Nephron progenitor cell (in vitro differentiated cells): ENCODE measurements at places on chromosomes 4 and X.

GRCh38 chrX:3655181-3655580 is 58.3 kb downstream of the PRKX start:
- no peak overlapping the region for H3K27ac ChIP-seq
- H3K4me1 ChIP-seq = no peaks in the 10 kb centered on the region
- H3K27me3 ChIP-seq = no peaks in the 10 kb centered on the region
- DNase-seq = no peak
- H3K36me3 ChIP-seq = peaks cover 33% of the 10 kb centered on the region

DNA sequence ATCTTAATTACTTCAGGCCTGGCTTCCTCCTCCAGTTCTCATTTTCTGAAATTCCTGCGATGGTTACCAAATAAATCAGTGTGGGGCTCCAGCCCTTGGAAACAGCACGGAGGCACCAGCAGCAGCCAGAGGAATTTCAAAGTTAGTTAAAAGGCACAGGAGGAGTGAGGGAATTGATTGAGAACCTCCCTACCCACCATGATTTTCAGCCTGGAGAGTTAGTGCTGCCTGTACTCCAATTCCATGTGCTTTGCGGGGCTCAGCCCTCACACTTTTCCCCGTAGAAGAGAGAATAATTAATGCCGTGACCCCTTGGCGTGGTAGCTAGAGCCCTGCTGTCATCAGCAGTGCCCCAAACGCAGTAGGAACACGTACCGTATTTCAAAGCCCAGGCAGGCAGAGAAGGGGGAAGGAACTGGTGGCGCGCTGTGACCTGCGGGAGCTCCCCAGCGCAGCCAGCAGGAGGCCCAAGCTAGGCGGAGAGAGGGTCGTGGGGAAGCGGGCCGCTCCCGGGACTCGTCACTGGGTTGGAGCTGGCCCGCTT is 84.0 kb upstream of the IGFBP7 start:
- H3K27me3 ChIP-seq = peaks cover 13% of the 10 kb centered on the region
- H3K4me1 ChIP-seq = peaks cover 47% of the 10 kb centered on the region
- DNase-seq = peak; percentile 56

GRCh38 chr4:119135721-119136121 is at the start of gene MYOZ2:
Gene MYOZ2 (plus strand): TSS chr4:119135832. CDS start chr4:119136526, 694 bp downstream.
- H3K4me3 ChIP-seq = no peak within 1 kb of the TSS
- no peak within 1 kb of the TSS for H3K27ac ChIP-seq
- no peak for DNase-seq
- peaks cover 28% of the 10 kb centered on the region for H3K4me1 ChIP-seq
- H3K36me3 ChIP-seq = no peaks in the 10 kb centered on the region
- no peaks in the 10 kb centered on the region for H3K27me3 ChIP-seq

- H3K27me3 ChIP-seq = peaks cover 6% of the 10 kb centered on the region
- no peak overlapping the region for H3K27ac ChIP-seq
- H3K4me1 ChIP-seq = no peaks in the 10 kb centered on the region
Measured at GRCh38 chrX:7028246-7028645, 119.3 kb upstream of the STS start.

- DNase-seq = no peak
- H3K27me3 ChIP-seq = peaks cover 2% of the 10 kb centered on the region
- no peak overlapping the region for H3K27ac ChIP-seq
- peaks cover 20% of the 10 kb centered on the region for H3K4me1 ChIP-seq
Measured at GRCh38 chr4:40205259-40206198, 8.7 kb downstream of the RHOH start.

DNA sequence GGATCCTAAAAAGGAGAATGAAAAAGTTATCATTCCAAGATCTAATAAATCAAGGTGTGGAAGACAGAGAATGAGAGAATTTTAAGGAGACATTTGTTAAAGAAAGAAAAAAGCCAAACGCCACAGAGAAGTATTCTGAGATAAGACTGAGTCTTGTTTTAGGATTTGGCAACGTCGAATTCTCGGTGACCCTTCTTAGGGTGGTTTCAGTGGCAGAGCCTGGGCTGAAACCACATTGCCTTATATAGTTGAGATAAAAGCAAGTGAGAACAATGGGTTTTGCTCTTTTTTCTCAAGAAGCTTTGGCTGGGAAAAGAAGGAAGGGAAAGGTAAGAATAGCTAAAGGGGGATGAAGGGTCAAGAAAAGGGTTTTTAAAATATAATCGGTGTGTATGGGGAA is 209.4 kb downstream of the VEGFC start:
- no peaks in the 10 kb centered on the region for H3K27me3 ChIP-seq
- H3K27ac ChIP-seq = no peak overlapping the region
- no peaks in the 10 kb centered on the region for H3K36me3 ChIP-seq
- H3K4me3 ChIP-seq = no peak overlapping the region

DNA sequence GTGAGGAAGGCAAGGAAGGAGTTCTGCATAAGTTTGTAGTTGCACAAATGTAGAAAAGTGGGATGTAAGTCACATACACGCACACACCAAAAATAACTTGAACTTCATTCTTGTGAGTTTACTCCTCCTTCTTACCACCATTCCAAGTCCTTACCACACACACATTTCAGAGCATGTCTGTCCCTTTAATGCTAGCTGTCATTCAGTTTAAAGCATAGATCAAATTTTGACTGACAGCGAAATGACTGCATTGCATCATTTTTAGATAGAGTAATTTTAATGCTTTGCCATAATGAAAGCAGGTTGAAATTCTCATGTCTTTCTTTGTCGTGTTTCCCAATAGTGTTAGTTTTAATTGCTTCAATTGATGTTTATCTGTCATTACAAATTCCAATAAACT is 629.6 kb upstream of the HTR2C start:
- no peak overlapping the region for H3K4me3 ChIP-seq
- H3K27me3 ChIP-seq = no peaks in the 10 kb centered on the region
- peaks cover 6% of the 10 kb centered on the region for H3K36me3 ChIP-seq
- no peak for DNase-seq
- H3K27ac ChIP-seq = no peak overlapping the region
- no peaks in the 10 kb centered on the region for H3K4me1 ChIP-seq

DNA sequence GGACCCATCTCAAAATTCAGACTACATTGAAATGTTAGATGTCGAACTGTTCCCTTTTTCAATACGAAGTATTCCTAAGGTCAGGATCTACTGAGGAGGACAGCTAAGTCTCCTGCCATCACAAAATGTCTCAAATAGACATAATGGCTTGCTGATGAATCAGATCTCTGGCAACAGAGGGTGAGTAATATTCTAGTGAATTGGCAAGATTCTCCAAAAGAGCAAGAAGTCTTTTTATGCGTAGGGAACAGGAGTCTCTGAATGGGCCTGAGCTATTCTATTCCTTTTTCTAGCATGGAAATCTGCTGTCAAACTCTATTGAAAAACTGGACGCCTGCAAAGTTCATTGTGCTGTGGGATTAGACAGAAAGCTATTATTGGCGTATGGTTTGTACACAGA is 145.4 kb downstream of the FNIP2 start:
- no peak overlapping the region for H3K27ac ChIP-seq
- H3K27me3 ChIP-seq = peaks cover 3% of the 10 kb centered on the region
- H3K36me3 ChIP-seq = no peaks in the 10 kb centered on the region
- no peak overlapping the region for H3K4me3 ChIP-seq
